NCI-H82 (cell line): ENCODE measurements at places on chromosomes 1 and 21.

GRCh38 chr1:91070298-91070697 is 48.5 kb upstream of the ZNF644 start:
- peak; percentile 66 for DNase-seq

DNA sequence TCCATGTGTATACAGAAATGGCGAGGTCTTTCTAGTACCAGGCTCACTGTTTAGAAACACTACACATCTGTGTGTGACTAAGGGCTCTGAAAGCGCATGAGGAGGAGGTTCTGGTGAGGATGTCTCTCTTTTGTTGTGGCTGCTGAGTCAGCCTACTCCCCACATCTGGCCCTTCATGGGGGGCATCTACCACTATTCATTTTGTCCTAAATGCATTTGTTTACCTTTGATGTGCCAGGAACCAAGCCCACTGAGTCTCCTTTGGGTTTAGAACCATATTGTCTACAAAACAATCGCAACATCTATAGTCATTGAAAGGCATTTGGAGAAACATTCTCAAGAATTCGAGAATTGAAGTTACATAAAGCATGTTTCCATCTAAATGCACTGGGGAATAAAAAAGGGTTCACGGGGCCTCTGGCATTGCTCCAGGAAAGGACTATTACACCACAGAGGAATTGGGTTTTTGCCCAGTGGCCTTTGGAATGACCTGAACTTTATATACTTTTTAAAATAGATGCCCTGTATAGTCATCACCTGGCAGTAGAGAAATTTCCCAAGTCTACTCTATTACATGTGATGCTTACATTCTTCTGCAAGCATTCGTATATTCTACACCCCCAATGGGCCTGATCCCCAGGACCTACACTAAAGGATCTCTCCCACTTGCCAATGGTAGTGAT is 35.1 kb upstream of the ADORA3 start:
- no peak for DNase-seq

GRCh38 chr1:54137534-54138061 is 15.2 kb downstream of the CDCP2 start:
- DNase-seq: no peak

GRCh38 chr1:12230549-12231275 is 882 bp downstream of the VPS13D start:
- no peak for DNase-seq

DNA sequence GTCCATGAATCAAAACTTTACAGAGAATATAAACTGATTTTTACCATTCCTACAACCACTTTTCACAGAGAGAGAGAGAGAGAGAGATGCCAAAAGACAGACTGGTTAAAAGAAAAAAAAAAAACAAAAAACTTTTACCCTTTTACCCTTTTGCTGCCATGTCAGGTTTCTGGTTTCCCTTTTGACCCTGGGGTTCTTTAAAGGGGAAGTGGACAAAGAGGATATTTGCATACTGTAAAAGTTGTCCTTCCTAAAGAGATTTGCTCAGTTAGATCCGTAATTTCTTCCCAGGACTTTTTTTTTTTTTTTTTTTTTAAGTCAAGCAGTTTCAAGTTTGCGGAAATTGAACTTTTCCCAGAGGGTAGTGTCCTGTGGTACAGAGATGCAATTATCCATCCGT is 287.8 kb upstream of the RGS18 start:
- no peak for DNase-seq

GRCh38 chr1:63004868-63005267 is 220.9 kb downstream of the ATG4C start:
- peak; percentile 35 for DNase-seq

DNA sequence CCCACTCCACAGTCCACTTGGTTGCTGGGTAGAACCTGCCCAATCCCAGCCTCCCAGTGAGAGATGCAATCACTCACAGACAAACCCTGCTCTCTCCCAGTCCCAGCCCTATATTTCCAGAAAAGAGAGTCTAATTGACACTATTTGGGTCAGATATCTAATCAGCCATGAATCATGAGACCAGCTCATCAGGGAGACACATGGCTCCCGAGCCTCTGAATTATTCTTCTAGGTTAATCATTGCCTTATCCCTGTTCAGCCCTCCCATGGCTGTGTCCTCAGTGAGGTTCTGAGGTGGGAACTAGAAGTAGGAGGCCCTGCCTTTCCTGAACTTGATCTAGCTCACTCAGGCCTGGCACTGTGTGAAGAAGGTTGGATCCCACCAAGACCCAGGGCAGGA is 49.9 kb upstream of the ZC3H12A start:
- DNase-seq: no peak

- DNase-seq: no peak
Measured at GRCh38 chr1:244254467-244254866, 197.2 kb downstream of the ADSS2 start.

DNA sequence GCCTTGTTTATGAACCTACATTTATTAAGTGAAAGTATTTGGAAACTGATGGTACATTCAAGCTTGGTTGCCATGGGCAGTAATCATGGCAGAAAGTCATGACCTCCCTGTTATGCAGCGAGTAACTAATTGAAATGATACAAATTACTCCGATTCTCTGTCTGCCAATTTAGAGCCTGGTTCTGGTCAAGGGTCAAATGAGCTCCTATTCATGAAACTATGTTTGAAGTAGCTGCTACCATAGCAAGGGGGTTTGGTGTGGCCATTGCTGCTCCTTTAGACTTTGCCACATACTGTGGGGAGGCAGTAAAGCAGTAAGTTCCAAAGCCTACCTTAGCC is 187.2 kb upstream of the FOXD3 start:
- DNase-seq: no peak

DNA sequence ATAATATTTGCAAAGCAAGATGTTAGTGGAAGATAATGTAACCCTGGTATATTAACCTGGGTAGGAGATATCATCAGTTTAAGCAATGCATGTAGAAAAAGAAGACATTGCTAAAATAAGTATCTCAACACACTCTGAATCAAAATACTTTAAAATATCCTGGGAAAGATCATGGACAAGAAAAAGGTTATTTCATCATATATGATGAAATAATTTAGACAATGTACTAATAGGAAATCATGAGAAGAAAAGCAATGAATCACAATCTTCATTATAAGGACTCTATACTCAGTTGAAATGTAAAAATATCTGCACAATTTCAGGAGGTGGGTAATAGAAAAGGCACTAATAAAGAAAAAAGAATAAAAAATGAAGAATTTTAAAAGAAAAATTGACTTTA is 158.8 kb downstream of the KCNT2 start:
- DNase-seq: no peak

DNA sequence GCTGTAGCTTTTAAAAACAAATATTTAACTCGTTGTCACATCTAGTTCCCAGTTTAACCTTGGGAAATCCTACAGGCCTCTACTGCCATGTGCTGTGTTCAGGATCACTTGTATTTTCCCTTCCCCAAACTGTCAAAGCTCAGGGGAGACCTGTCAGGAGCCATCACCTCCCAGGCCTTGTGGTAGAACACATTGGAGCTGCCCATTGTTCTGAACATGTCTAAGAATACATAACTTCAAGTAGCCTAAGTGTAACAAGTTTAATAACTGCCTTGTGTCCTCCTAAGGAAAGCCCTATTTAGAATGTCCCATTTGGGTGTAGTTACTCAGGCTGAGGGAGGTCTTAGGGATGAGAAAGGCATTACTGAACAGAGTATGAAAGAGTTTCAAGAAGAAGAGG is 28.6 kb upstream of the PIGC start:
- no peak for DNase-seq

DNA sequence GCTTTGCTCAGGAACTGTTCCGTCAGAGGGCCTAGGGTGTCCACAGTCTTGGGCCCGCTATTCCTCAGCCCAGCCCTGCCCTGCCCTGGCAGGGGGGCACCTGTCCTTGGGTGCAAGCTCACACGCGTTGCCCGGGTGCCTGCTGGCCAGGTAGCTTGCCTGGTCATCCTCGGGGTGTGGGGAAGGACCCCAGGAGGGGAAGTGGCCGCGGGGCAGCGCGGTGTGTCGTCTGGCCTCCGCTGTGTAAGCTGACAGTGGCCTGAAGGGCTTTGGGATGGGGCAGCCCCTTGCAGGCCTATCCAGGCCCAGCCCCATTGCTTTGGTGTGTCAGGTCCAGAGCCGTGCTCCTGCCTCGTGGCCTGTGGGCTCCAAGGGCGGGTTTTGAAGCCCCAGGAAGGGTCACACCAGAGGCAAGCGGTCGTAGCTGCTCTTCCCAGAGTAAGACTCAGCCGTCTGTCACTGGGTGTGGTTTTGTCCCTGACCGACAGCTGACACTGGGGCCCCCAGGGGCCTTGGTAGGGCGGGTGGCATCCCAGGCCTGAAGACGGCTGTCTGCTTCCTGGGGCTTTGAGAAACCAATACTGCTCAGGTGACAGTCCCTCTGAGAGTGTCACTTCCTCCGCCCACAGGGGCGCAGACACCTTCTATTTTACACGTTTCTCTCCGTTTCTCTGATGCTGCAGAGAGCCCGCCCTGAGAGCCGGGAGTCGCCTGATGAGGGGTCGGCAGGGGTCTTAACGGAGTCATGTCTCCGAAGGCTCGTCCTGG is 72.1 kb downstream of the SKI start:
- no peak for DNase-seq

GRCh38 chr1:160610569-160611242 is 31.4 kb upstream of the CD84 start:
- no peak for DNase-seq

DNA sequence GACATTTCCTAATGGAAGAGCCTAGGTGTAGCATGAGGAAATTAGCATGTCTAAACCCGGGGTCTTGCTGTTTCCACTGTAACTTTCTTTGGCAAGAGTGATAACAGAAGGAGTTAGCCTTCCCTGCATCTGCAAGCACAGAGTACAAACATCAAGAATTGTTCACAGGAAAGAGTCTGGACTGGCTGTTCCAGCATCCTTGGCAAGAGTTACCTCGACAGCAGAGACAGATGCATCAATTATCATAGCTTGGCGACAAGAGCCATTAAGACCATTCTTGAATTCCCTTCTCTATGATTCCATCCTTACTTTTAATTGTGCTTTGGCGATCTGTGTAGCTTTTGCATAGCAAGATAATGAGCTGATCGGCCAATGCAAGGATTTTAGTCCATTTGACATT is 82.8 kb upstream of the RALGPS2 start:
- DNase-seq: no peak

- peak; percentile 65 for DNase-seq
Measured at GRCh38 chr1:40818264-40818961, 34.8 kb downstream of the KCNQ4 start.

- no peak for DNase-seq
Measured at GRCh38 chr1:3514404-3514803, 59.9 kb downstream of the ARHGEF16 start.

DNA sequence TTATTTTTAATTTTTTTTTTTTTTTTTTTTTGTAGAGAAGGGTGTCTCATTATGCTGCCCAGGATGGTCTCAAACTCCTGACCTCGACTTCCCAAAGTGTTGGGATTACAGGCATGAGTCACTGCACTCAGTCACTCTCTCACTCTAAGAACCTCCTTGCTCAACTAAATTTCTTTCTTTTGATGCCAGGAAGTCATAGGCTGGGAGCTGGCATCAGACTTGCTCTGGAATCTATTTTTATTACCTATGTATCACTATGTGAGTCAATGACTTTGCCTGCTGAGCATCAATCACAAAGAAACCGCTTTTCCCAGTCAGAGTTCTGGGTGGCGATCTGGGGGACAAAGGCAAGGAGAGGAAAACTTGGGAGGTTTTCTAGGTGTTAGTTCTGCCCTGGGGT is 35.5 kb upstream of the PARP1 start:
- DNase-seq: no peak

GRCh38 chr1:3821004-3821403 is 24.7 kb upstream of the LRRC47 start:
- peak; percentile 79 for DNase-seq

DNA sequence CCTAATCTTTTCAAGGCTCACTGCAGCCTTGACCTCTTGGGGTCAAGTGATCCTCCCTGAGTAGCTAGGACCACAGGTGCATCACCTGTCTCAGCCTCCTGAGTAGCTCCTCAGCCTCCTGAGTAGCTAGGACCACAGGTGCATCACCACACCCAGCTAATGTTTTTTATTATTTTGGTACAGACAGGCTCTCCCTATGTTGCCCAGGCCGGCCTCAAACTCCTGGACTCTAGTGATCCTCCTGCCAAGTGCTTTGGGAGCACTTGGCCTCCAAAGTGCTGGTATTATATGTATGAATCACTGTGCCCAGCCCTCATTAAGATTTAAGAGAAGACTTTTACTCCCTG is 58.5 kb upstream of the S1PR1 start:
- DNase-seq: no peak

DNA sequence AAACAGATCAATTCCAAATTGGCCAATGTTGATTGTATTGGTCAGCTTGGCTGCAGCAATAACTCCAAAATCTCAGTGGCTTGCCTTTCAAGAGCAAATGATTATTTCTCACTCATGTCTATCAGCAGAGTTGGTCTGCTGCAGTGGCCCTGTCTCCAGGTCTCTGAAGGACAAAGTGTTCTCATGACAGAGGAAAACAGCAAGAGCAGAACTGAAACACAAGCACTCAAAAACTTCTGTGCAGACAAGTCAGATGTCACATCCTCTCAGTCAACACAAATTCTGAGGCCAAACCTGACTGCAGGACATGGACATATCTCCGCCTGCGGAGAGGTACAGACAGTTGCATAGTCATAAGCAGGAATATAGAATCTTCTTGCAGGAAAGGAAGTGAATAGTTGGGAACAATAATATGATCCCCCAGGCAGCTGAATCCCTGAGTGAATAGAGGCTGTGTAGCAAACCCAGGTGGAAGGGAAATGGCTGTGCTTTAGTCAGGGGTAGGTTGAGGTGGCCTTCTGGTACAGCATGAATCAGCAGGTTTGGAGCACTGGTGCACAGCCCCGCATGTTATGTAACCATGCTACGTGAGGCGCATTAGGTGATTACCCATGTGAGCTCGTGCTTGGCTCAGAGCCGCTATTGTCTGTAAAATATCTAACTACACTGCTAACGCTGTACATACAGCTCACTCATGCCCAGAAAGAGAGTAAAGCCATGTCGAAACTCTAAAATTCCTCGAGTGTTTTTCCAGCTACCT is 17.1 kb upstream of the UBE2U start:
- no peak for DNase-seq

DNA sequence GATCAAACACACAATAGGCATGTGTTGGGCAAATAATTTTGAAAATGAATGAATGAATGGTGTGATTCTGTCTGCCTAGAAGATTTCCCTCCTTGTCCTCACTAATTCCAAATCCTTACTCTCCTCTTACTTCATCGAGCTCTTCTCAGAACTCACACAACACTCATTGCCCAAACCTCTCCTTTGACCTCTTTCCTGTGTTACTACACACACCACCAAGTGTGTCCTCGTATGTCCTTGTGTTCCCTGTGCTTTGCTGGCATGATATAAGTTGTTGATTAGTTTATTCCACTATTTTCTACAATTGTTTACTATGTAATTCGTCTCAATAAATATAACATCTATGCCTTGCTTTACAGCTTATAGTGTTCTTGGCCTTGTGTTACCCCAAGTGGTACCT is 41.4 kb upstream of the GALNT2 start:
- DNase-seq: no peak

DNA sequence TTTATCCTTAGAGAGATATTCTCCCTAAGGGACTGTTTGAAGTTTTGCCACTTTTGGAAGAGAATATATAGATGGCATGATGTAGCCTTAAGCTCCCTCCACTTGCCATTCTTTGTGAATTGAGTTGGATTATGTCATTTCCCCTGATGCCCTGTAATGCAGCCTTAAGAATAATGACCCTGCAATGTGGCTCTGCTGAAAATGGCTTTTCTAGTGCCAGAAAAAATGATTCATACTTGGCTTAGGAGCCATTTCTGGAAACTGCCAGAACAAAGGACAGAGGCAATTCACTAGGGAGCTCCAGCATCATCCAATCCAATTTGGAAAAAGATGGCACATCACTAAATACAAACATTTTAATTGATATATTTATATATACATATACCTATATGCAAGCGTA is 265.3 kb downstream of the SPATA17 start:
- no peak for DNase-seq
